ENCODE measurements at places on chromosomes 16 and 17. TPM values are rescaled to one million over a fixed set of nuclear protein-coding genes. Genes with fewer than 3 reads are reported as not detected.

CCL18 gene
- not detected for total RNA-seq

MIEF2 gene
- 5.2 TPM for total RNA-seq

CD300LG gene
- not detected for total RNA-seq

CCDC154 gene
- 1.6 TPM for total RNA-seq

HES7 gene
- total RNA-seq = 2.4 TPM

ZFP1 gene
- 14.8 TPM for total RNA-seq

DNA sequence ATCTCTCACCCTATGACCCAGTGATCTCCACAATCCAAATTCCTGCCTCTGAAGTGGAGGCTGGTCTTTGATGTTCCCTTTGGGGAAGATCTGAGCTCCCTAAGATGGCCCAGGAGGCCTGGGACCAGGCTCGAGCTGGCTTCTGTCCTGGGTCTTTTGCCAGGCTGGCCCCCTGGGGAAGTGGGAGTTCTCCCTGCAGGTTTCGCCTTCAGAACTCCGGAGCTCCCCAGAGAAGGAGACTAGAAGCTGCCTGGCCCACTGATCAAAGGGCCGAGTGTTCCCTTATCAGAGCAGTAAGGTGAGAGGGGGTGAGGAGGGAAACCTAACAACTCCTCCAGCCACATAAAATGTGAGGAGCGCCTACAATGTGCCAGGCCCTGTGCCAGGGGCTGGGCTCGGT, 147.1 kb downstream of the IRF8 start:
- no peak for DNase-seq

- no peak for DNase-seq
These were observed 10.1 kb downstream of the HMOX2 start for GRCh38 chr16:4486126-4486893.

GRCh38 chr17:31608659-31609254, 217.3 kb downstream of the RAB11FIP4 start:
- no peak for DNase-seq

- no peak for DNase-seq
These were observed 273.9 kb upstream of the MAF start for GRCh38 chr16:79874391-79874790.

- no peak for DNase-seq
These were observed 20.4 kb upstream of the TMEM98 start for GRCh38 chr17:32907583-32907982.

Measured in activated CD4-positive, alpha-beta T cell treated with anti-CD3 and anti-CD28 coated beads for 36 hours (primary cell).